ENCODE measurements at places on chromosomes 6 and 20.

- ATAC-seq = no peak
Observed at GRCh38 chr6:132192631-132193030, 208.6 kb downstream of the MOXD1 start.

GRCh38 chr6:112851146-112851545, 504.0 kb downstream of the RFPL4B start:
- no peak for ATAC-seq

DNA sequence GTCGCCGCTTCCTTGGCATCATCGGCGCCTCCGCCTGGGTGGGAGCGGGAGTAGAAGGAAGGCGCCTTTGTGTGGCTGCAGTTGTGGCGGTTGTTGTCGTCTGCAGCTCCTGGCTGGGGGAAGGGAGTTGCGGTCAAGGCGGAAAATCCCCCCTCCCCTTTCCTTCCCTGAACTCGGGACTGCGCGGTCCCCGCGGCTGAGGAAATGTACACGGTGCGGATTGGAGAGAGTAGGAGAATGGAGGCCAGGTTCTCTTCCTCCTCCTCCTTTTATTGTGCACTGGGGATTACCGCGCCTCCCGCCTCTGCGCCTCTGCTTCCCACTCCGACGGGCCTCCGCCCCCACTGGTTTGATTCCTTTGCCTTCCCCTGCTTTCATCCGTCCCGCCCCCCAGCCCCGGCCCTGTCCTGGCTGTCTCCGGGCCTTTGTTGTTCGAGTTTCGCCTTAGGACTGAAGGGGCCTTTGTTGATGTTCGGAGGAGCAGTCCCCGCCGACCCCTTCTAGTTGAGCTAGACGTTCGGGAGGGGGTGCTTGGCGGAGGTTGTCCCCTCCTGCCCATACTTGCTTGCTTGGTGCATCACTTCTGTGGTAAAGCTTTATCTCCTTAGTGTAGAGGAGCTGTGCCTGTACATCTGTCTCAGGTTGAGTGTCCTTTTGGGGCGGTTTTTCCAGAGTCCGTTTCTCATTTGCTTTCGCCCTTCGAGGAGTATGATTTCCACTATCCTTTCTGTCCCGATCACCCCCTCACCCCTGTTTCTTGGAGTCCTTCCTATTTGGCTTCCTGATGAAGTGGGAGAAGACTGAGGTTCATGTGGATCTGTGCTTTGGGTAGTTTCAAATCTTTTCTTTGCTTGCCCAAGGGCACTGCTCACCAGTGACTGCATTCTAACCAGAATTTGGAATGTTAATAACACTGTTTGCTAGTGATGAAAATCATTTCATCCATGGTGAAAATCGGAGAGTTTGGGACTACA, 764 bp downstream of the ZNF292 start:
- ATAC-seq = peak; percentile 22

DNA sequence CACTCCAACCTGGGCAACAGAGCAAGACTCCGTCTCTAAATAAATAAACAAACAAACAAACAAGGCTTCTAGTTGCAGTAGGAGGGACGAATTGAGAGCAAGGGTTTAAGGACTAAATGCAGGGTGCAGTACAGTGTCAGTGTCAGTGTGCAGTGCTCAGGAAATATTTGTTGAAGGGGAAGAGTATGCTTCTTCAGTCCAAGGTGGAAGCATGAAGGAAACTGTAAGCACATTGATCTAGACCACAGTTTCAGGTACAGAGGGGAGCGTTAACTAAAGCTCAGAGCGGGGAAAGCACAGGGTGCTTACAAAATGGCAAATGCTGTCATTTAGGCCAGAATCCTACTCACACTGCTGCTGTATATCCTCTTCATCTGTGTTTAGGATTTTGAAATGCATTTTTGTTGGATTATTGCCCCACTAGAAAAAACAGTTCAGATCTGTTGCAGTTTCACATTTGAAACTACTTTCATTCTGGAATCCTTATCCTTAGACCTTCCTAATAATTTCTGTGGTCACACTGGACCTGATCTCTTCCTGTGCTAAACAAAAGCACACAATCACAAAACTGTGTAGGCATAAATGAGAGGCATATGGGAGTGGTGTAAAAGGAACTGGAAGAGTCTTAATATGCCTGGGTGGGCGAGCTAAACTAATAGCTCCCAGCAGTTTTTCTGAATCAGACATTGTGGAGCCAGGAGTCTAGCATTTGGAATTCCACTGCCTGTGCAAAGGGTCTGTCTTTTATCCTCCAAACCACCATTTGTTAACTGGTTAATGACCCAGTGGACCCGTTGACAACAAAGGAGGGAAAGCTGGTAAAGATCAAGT, 41.4 kb downstream of the CBFA2T2 start:
- no peak for ATAC-seq

DNA sequence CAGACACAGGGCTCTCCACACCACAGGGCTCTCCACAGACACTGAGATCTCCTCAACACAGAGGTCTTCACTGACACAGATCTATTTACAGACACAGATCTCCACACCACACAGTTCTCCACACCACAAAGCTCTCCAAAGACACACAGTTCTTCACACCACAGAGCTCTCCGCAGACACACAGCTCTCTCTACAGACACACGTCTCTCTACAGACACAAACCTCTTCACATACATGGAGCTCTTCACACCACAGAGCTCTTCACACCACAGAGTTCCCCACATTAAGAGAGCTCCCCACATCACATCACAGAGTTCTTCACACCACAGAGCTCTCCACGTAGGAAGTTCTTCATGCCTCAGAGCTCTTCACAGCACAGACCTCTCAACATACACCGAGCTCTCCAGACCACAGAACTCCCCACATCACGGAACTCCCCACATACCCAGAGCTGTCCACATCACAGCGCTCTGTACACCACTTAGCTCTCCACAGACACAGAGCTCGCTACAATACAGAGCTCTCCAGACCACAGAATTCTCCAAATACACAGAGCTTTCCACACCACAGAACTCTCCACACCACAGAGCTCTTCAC, 53.9 kb downstream of the ERMARD start:
- no peak for ATAC-seq

DNA sequence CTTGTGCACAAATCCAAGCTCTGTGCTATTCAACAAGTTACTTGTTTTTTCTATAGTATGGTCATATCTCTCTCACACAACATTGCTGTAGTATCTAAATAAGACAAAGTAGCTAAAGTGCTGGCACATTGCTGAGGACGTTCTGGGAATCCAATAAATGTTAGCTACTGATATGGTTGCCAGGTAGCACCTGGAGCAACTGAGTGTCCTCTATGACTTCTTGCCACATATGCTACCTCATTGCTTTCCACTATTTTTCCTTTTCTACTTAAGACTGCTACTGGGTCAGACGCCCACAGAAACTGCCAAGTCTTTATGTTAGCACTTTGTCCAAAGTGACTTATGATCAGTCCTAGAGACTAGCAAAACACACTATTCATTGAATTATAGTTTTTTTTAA, 85.3 kb downstream of the SYCP2 start:
- no peak for ATAC-seq

GRCh38 chr6:8110117-8110721, 7.9 kb upstream of the EEF1E1 start:
- ATAC-seq = no peak

GRCh38 chr20:46637427-46638133, 13.7 kb downstream of the SLC13A3 start:
- no peak for ATAC-seq

GRCh38 chr20:32037929-32038328, 14.1 kb upstream of the HCK start:
- ATAC-seq = no peak

DNA sequence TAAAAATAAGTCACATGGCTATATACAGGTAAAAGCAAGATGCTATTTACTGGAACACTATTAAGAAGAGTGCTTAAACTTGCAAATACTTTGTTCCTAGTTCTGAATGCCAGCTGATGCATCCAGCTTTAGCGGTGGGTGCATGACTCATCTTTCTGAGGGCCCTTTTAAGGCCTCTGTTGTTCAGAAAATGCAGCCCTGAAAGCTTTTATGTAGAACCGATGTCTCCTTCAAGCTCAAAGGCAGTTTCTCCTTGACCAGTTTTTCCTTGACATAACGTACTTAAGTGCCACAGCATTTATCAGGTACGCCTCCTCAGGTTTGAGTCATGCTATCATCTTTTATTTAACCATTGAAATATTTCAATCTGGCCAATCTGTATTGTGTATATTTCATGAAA, 82.8 kb downstream of the MLIP start:
- ATAC-seq = no peak

GRCh38 chr6:1773700-1774099, 164.0 kb downstream of the FOXC1 start:
- ATAC-seq = no peak

- ATAC-seq = no peak
Observed at GRCh38 chr20:36441416-36441815, 99.9 kb upstream of the MYL9 start.

- ATAC-seq = no peak
Observed at GRCh38 chr6:84003654-84004053, 29.9 kb upstream of the MRAP2 start.

- no peak for ATAC-seq
Observed at GRCh38 chr6:118223316-118223715, 316.3 kb downstream of the SLC35F1 start.

DNA sequence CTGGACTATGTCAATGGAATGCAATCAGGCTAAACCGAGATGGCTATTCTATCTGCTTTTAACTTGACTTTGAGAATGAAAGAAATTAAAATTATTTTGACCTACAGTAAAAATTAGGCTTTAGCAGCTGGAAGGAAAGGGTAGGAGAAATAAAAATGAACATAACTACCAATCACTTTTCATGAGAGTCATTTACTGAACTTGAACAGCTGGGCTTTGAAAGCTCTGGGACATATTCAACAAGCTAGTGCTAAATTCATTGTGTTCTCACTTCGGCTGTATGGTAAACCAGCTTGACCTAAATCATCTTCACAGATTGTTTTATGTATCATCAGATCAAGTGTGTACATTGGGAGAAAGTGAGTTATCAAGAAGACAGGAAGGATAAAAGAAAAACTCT, 161.5 kb upstream of the STXBP5 start:
- ATAC-seq = no peak

- no peak for ATAC-seq
Observed at GRCh38 chr6:113584767-113585166, 272.4 kb upstream of the MARCKS start.

DNA sequence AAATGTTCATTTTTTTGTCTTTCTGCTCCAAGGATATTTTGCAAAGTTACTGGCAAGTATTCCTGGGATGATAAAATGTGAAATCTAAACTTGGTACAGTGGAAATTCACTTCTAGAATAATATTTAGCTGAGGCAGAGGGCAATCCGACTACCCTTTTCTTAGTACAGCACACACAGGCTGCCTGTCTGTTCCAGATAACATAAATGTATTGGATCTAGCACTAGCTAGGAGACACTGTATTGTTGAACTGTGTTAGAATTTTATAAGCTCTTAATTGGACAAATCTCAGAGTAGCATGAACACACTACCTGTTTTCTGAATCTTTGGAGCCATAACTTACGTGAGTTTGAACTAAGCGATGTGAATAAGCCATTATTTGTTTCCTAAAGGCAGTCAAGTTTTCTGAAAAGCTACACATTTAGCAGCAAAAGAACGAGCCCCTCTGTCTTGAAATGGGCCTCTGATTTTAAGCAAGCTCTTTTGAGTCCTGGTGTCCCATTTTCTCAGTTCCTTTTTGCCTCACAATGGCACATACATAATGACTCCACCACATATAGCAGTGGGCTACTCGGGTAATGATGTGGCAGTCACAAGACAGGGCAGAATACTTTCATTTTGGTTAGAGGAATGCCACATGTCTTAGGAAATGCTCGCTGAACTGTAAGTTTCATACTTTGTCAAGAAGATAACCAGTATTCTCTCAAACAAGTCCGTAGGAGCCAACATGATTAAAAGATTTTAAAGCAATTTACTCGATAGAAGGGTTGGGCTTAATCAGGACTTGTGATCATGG, 116.5 kb upstream of the ESR1 start:
- ATAC-seq = peak; percentile 98

- no peak for ATAC-seq
Observed at GRCh38 chr6:3453413-3454272, 3.2 kb downstream of the SLC22A23 start.
